ENCODE measurements at places on chromosomes 3 and 15.

DNA sequence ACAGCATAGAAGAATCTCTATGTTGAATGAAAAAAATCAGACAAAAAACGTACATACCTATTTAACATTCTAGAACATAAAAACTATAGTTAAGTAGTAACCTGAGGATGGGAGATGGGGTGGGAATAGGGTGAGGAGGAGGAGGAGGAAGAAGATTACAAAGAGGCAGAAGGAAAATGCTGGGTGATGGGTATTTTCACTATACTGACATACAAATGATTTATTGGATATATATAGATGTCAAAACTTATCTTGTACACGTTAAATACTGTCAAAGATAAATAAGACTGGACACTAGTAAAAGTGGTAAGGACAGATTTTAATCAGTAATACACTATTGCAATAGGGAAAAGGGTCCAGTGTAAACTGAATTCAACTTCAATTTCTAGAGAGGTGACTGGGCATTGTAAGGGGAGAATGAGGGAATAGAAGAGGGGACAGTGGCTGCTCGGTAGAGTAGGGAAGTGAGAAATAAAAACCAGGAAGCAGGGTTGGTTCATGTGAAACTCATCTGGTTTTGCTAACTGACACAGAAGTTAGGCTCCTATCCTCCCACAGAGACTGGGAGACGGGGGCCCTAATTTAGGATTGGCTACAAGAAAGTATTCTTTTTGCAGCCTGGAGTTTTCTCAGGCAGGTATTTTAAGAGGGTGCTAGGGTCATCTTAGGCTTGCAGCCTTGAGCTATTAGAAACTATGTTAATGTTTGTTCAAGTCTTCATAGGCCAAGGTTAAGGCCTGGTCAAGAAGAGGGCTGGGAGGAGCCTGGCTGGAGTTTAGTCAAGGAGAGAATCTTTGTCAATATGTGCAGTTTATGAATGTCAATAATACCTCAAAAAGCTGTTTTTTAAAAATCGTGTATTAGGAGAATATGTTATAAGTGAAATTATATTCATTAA lies 15.0 kb upstream of the C15orf61 start:
- no peak for DNase-seq

DNA sequence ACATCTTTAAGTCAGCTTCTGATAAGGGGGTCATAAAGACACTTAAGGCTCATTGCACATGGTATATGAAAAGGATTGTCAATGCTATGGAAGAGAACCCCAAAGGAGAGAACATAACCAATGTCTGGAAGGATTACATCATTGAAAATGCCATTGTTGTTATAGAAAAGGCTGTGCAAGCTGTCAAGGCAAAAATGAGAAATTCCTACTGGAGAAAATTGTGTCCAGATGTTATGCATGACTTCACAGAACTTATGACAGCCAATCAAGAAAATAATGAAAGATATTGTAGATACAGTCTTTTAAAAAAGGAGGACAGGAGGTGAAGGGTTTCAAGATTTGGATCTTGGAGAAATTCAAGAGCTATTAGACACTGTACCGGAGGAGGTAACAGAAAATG lies 96.3 kb upstream of the MBNL1 start:
- DNase-seq, result no peak

- no peak for DNase-seq
Measured at GRCh38 chr3:171184372-171184771, 157.9 kb upstream of the SLC2A2 start.

GRCh38 chr15:48472756-48473155 lies 141.5 kb downstream of the DUT start:
- no peak for DNase-seq

GRCh38 chr3:52436500-52437149 lies 8.3 kb downstream of the SEMA3G start:
- DNase-seq, result no peak

DNA sequence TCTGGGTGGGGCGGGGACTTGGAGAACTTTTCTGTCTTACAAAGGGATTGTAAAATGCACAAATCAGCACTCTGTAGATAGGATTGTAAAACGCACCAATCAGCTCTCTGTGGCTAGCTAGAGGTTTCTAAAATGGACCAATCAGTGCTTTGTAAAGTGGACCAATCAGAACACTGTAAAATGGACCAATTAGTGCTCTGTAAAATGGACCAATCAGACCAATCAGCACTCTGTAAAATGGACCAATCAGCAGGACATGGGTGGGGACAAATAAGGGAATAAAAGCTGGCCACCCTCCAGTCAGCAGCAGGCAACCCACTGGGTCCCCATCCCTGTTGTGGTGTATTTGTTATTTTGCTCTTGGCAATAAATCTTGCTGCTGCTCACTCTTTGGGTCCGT lies 77.7 kb downstream of the KLF13 start:
- no peak for DNase-seq

Measured in activated T-helper 1 cell treated with anti-CD3 and anti-CD28 coated beads, Interleukin-2, amount 50 U/mL, for 16 hours (primary cell).